ENCODE measurements at places on chromosomes 12 and 14.

DNA sequence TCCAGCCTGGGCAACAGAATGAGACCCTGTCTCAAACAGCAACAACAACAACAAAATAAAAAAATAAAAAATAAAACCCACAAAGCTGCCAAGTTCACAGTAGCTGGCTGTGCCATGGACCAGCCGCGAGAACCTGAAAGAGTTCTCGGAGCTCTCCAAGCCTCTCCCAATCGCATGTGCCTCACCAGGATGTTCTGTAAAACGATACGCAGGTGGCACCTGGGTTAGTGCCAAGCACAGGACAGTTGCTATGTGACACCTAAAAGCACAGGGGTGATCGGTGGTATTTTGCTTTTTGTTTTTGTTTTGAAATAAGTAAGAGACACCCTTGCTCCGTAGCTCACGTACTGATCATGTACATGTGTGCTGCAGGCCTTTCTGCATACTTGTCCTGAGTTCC lies 52.4 kb downstream of the RFLNA start:
- no peak for DNase-seq

- no peak for DNase-seq
These were observed 77.5 kb downstream of the SLCO1A2 start for GRCh38 chr12:21257172-21257571.

DNA sequence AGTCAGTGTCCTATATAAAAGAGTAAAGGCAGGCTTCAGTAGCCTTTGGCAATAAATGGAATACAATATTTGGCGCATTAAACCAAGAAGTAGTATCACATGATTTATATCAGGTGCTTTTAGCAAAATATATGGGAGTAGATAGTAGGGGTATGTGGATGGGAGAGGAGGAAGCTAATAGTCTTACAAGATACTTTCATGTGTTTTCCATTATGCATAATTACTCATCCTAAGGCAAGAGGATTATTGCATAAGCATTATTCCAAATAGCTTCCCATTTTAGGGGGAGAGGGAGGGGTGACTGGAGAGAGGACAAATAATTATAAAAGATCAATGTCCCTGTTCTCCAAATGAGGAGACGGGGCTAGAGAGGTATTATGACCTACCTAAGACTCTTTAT lies 104.3 kb downstream of the DUSP6 start:
- no peak for DNase-seq

DNA sequence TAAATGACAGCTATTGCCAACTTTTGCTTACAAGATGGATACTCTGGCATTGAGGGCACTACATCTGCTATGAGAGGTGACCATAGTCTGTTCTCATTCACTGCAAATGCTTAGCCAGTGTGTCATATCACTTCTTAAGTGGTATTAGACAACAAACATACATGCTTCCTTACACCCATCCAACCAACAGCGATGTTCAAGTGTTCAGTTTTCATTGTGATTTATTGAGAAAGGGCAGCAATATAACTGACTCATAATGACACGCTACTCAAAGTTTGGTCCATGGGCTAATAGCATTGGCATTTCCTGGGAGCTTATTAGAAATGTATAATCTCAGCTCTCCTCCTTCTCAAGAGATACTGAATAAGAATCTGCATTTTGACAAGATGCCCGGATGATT lies 181.7 kb downstream of the NPAS3 start:
- no peak for DNase-seq

- no peak for DNase-seq
These were observed 66.6 kb upstream of the BICD1 start for GRCh38 chr12:32039917-32040575.

DNA sequence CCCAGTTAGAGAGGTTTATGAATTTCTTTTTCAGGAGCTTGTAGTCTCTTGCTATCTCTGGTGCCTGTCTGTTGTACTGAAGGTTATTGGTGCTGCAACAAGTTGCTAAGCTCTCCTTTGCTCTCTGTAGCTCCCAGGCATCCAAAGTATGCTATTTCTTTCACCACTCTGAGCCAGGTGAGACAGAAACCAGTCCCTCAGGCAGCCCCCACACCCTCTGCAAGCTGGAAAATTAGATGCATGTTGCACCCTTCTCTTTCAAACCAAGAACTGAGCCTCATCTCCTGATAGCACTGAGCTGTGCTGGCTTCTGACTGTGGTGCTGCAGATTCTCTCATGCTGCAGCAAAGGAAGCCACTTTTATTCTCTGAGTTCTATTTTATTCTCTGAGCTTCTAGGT lies 9.6 kb upstream of the TRIM9 start:
- no peak for DNase-seq

GRCh38 chr12:65966852-65967593 lies 142.7 kb downstream of the HMGA2 start:
- DNase-seq = no peak

DNA sequence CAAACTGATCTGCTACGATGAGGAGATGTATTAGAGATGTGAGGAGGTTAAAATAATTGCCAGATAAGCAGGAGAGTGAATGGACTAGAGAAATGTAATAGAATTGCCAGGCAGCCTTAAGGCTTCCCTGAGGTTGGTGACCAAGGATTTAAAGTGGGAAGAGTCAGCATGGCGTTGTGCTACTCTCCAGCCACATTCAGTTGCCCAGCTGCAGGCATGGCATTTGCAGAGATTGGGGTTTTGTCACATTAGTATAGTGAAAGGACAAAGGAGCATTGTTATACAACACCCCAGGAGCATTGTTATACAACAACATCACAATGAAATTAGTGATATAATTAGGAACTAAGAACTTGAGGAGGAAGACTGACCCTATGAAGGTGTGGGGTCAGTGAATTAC lies 31.7 kb downstream of the MARK3 start:
- no peak for DNase-seq

- no peak for DNase-seq
These were observed 101.9 kb downstream of the SLC8A3 start for GRCh38 chr14:70086685-70087379.

GRCh38 chr12:41621291-41621690 lies 433.2 kb downstream of the PDZRN4 start:
- DNase-seq = no peak

- DNase-seq = no peak
These were observed 77.3 kb downstream of the DAAM1 start for GRCh38 chr14:59265808-59266207.

DNA sequence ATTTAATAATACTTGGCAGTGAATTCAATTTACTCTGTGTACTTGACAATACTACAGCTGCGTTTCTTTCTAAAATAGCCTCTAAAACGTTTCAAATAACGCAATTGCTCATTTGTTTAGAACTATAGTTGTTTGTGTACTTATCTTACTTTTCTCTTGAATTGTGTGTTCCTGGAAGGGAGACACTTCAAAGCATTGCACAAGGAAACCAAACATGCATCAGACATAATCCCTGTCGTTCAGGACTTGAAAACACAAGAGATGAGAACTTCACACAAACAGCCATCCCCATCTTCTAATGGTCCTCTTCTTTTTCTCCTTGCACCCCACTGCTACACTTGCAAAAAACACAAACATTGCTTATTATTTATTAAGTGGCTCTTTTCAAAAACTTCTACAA lies 38.5 kb downstream of the PTGER2 start:
- no peak for DNase-seq

GRCh38 chr14:38243696-38244240 lies 12.1 kb downstream of the CLEC14A start:
- DNase-seq = no peak

DNA sequence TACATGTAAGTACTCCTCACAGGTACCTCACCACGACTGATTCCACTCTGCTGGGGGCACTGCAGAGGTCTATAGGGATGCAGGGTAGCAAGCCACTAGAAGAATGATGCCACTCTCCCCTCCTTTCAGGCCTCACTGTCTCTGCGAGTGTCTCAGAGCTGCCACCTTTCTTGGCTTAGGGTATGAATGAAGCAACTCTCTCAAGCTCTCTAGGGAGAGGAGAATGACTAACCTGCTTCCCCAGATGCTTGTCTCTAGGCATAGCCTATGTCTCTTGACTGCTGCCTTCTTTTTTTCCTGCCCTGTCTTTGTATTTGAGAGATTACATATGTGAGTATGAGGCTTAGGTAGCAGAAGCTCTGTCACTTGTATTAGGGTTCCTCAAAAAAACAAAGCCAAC lies 566.5 kb upstream of the ATP2B1 start:
- no peak for DNase-seq

- no peak for DNase-seq
These were observed 82.6 kb upstream of the GTF2A1 start for GRCh38 chr14:81303258-81303935.

GRCh38 chr14:91810699-91811098 lies 56.6 kb downstream of the TC2N start:
- DNase-seq = no peak

- DNase-seq = no peak
These were observed 2.8 kb downstream of the LRRC74A start for GRCh38 chr14:76829013-76829365.

- DNase-seq = no peak
These were observed 135.9 kb downstream of the AACS start for GRCh38 chr12:125201090-125201489.

- DNase-seq = no peak
These were observed 895 bp upstream of the PRKAB1 start for GRCh38 chr12:119666900-119667576.

DNA sequence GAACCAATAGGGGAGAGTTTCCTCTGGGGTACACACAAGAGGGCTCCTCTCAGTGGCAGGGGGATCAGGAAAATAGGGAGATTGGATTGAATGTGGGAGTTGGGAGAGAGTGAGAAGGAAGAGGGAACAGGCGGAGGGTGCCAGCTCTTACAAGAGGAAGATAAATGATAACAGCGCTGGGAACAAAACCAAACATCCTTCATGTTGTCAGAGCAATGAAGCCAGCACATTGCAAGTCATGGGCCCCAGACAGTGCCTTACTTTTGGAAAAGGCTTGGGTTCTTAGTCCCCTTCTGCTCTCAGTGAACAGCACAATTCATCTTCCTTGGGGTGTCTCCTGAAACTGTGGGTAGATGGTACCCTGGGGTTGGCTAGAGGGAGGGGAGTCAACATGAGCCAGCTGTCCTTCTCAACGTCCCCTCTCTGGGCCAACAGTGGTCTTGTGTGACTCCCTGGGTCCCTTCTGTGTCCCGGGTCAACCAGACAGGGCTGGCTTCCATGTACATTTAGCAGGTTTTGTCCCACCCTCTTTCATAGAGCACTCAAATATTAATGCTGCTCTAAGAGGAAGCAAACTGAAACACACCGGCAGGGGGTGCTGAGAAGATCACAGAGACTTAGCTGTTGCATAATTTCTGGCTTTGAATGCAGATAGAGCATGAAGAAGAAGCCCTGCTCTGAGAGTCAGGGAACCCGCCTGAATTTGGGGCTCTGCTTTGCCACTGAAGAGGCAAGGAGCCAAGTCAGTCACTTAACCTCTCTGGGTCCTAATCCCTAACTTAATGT lies 138.5 kb downstream of the ESRRB start:
- DNase-seq = no peak

DNA sequence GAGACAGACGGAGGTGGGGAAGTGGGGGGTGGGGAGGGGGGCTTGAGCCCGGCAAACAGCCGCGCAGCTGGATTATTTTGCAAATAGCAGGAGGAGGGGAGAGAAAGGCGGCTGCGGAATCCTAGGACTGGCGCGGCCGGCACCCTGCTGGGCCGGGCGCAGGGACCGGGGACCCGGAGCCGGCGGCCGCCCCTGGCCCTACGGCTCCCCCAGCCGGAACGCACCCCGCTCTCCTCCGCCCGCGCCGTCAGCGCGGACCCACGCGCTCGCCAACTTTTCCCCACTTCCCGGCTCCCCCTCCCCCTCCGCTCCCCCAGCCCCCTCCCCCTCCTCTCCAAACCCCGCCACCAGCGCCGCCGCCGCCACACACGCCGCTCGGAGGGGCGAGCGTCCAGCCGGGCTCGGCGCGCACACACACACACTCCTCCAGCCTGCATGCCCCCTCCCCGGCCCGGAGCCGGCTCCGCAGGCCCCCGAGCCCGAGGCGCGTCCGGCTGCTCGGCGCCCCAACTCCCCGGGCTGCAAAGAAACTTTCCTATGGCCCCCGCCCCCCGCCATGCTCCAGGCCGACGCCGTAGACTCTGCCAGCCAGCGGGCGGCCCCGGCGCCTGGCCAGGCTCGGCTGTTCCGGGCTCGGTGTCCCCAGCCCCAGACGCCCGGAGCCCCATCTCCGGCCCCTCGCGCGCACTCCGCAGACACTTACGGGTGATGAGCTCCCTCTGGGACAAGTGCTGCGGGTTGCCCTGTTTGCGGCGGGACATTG lies 1.4 kb downstream of the BCL11B start:
- DNase-seq = no peak

GRCh38 chr12:29439506-29439905 lies 58.0 kb downstream of the OVCH1 start:
- DNase-seq = no peak

- DNase-seq = no peak
These were observed 5.1 kb upstream of the NKX2-1 start for GRCh38 chr14:36524874-36525745.

- no peak for DNase-seq
These were observed 464.5 kb downstream of the GXYLT1 start for GRCh38 chr12:41680155-41680554.

GRCh38 chr14:45252366-45253069 lies 484 bp downstream of the MIS18BP1 start:
- DNase-seq = no peak

- DNase-seq = no peak
These were observed 45.6 kb upstream of the EGLN3 start for GRCh38 chr14:33996462-33996861.

DNA sequence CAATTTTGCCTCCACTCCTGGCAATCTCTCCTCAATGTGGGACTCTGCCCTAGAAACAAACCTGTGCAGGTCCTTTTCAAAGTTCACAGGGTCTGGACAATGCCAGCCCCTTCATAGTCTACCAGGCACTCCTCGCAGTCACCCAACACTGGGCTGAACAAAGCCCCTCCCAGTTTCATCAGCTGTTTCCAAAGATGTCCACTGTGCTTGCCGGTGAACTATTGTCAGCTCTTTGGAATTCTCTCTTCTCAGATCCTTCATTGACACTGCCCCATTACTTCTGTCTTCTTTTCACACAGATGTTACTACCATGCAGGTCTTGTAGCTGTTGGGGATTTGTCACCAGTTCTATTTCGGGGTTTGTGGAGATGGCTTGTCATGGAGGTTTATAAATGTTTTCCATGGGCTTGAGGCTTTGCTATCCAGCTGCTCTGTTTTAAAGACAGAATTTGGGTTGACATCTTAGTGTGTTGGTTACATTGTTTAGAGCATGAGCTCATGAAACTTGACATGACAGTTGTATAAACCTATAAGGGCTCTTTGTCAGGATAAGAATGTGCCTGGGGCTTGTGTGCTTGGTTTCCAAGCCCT lies 77.3 kb upstream of the DHRS4 start:
- no peak for DNase-seq

- no peak for DNase-seq
These were observed 44.5 kb downstream of the LRRC9 start for GRCh38 chr14:59964251-59965007.

Data from amniotic stem cell (primary cell).